ENCODE measurements at places on chromosomes 5 and 9.

DNA sequence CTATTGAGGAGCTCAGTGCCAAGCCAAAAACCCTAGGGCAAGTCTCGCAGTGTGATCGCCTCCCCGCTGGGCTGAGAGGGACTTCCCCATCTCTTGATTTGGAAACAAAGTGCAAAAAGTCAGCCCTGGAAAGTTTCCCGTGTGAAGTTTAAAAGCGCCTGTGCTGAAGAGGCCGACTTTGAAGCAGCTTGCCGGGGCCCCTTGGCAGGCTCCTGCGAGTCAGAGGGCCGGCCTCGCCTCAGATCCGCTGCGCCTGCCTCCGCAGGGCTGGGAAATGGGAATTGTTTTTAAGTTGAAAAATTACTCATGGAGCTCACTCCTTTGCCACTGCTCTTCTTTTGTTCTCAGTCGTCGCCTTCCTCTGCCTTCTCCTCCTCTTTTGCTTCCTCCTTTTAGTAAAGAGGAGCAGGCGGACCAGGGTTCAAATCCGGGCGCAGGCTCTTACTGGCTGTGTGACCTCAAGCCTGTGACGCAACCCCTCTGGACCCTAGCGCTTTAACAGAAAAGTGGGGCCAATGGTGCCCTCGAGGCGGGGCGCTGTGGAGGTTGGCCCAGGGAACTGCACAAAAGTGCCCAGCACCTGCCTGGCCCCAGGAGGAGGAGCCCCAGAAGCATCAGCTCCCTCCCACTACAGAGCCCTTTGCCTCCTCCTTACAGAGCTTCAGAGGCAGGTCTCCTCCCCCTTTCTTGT, 14.7 kb upstream of the LHX2 start:
- H3K27ac ChIP-seq, result no peak overlapping the region
- no peak overlapping the region for H3K4me3 ChIP-seq
- H3K4me1 ChIP-seq, result peaks cover 23% of the 10 kb centered on the region
- H3K27me3 ChIP-seq, result peaks cover 70% of the 10 kb centered on the region
- no peaks in the 10 kb centered on the region for H3K36me3 ChIP-seq
- no peak for DNase-seq

DNA sequence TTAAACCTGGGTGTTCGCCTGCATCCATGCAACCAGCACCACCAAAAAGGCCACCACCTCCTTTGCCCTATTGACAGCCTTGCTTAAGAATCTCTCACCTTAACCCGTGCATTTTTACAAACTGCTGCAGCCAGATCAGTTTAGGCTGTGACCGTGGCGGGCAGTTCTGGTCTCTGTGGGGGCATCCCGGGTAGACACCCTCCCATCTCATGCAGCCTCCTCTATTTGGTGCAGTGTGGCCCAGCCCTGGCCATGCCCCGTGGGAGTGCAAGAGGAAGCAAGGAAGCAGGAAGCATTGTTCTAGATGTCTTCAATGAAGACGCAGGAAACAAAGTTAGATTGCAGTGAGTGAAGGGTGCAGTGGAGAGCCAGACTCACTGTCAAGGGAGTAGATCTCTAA, 108.8 kb upstream of the MVB12B start:
- H3K27ac ChIP-seq, result no peak overlapping the region
- H3K27me3 ChIP-seq, result peaks cover 14% of the 10 kb centered on the region
- H3K4me3 ChIP-seq, result no peak overlapping the region
- DNase-seq, result no peak
- no peaks in the 10 kb centered on the region for H3K4me1 ChIP-seq

DNA sequence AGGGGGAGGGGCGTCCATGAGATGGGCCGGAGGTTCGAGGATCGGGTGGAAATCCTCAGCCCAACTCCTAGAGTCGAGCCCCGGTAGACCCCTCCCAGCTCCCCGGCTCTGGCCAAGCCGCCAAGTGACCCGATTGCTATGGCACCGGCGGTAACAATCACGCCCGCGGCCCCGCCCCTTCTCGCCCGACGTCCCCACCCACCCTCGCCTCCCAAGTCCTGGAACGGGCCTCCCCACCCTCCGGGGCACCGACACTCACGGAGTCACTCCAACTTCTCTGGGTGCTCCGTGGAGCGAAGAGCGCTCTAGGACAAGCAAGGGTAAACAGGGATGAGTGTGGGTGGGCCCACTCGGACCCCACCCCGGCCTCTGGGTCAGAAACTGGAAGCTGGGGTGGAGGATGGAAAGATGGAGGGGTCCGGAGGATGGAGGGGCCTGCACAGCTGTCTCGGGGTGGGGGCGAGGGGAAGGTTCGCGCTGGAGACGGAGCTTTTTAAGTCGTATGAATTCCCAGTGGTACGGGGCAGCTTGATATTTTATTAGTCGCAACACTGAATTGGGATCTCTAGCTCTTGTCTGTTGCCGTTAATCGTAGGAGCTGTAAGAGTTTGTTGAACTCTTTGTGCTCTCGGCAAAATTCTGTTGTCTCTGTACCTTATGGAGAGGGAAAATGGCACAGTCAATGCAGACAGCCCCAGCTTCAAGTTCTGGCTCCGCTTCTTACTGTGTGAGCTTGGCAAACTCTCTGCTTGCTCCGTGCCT, at the start of gene SPACA9:
TSS of gene SPACA9 (plus strand) at position 204 of the 762 bp plus-strand sequence. CDS start 5,050 bp downstream, outside the sequence.
- H3K27me3 ChIP-seq, result no peaks in the 10 kb centered on the region
- H3K4me1 ChIP-seq, result peaks cover 23% of the 10 kb centered on the region
- H3K4me3 ChIP-seq, result peak within 1 kb of the TSS; percentile 98
- peak within 1 kb of the TSS; percentile 88 for H3K27ac ChIP-seq
- no peak for DNase-seq
- H3K36me3 ChIP-seq, result peaks cover under 1% of the 10 kb centered on the region

DNA sequence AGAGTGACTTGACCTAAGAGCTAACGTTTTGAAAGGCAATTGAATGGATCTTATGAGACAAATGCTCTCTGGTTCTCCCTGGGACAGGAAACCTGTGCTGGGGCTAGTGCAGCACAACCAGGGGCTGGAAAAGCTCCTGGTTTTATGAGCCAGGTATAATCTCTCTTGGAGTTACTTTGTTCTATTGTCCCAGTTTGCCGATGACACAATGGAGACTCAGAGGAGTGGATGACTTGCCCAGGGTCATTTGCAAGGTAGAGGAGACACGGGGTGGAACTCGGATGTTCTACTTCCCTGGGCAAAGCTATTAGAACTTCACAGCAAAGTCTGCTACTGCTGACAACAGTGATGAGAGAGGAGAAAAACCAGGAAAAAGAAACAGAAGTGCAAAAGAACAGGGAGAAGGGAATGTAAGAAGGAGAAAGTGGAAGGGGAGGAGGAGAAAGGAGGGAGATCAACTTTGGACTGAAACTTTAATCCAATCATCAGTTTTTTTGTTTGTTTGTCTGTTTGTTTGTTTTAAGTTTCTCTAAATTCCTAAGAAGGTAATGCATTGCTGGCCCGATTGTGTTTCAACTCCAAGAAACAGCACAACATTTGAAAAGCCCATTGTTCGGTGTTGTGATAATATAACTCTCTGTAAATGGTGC, 7.4 kb upstream of the GSN start:
- H3K4me1 ChIP-seq, result no peaks in the 10 kb centered on the region
- no peak overlapping the region for H3K4me3 ChIP-seq

DNA sequence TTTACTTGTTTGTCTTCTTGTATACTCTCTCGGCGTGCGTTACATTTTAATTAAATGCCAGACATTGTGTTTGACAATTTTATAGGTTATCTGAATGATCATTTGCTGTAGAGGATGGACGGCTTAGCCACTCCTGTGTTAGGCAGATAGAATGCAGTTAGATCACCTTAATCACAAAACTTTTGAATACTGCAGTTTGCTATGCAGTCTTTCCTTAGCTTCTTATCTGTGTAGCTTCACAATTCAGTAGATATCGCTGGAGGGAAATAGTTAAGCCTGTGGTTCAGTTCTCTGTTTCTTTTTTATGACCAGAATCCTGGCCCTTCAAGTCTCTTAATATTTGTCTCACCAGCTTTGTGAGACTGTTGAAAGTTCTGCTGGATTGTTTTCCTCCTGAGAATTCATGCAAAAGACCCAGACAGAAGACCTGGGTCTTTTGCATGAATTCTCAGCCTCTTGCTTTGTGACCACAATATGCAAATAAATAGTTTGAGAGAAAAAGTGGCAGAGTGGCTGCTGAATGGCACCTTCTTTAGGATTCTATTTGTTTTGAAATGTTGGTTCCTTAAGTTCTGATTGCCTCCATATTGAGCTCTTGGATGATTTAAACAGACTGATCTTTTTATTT, 40.2 kb downstream of the RASA1 start:
- H3K27me3 ChIP-seq, result no peaks in the 10 kb centered on the region
- no peak overlapping the region for H3K4me3 ChIP-seq
- H3K27ac ChIP-seq, result no peak overlapping the region
- DNase-seq, result no peak
- peaks cover 11% of the 10 kb centered on the region for H3K36me3 ChIP-seq

GRCh38 chr5:79255786-79256557, 20.0 kb downstream of the JMY start:
- no peaks in the 10 kb centered on the region for H3K27me3 ChIP-seq
- H3K27ac ChIP-seq, result no peak overlapping the region
- H3K4me1 ChIP-seq, result no peaks in the 10 kb centered on the region
- H3K36me3 ChIP-seq, result no peaks in the 10 kb centered on the region

Data from thymus (tissue), 14 donors.